ENCODE measurements at places on chromosomes 11 and 22. TPM values are rescaled to one million over a fixed set of nuclear protein-coding genes. Genes with fewer than 3 reads are reported as not detected.

Gene ATL3
- 11.6 TPM for total RNA-seq

Gene TTC38
- total RNA-seq = 5.9 TPM

Gene ARHGAP8
- 15.4 TPM for total RNA-seq

Gene PKNOX2
- total RNA-seq = not detected

Gene HBG2
- not detected for total RNA-seq

Gene OR52R1
- total RNA-seq = not detected

Gene APOBEC3B
- 0.41 TPM for total RNA-seq

Gene KRTAP5-1
- not detected for total RNA-seq

Gene PATE2
- total RNA-seq = not detected

Gene MIOX
- total RNA-seq = not detected

Gene MOV10L1
- total RNA-seq = not detected

Gene FGF19
- not detected for total RNA-seq

Gene DERL3
- total RNA-seq = 0.81 TPM

Gene KCNJ11
- total RNA-seq = 0.83 TPM

Gene TRIM29
- total RNA-seq = not detected

Gene CDHR5
- not detected for total RNA-seq
